ENCODE measurements at places on chromosomes 2 and 18.

DNA sequence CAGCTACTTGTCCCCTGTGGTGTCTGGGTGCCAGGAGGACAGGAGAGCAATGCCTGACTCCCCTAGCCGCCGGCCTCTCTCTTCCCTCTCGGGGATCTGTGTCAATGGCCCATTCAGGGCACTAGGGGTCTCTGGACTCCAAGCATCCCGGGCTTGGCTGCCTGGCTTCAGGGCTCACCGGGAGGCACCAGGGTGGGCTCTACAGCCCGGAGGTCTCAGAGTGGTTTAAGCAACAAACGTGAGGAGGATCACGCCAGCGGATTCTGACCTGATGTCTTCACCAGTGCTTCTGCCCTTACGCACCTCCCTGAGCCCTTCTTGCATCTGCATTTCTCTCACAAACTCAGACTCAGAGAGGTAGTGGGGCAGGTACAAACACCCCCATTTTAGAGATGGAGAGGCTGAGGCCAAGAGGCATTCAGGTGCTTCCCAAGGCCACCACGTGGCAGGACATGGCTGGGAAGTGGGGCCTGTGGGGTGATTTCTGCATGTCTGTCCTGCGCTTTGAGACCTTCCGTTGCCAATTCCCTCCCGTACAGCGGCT is 243.0 kb downstream of the CELF4 start:
- no peak for DNase-seq

- DNase-seq, result no peak
Measured at GRCh38 chr18:513826-514530, 13.5 kb upstream of the COLEC12 start.

GRCh38 chr2:17544256-17544655 is 3.8 kb downstream of the VSNL1 start:
- no peak for DNase-seq

GRCh38 chr2:176813621-176814049 is 399.0 kb upstream of the HNRNPA3 start:
- no peak for DNase-seq

DNA sequence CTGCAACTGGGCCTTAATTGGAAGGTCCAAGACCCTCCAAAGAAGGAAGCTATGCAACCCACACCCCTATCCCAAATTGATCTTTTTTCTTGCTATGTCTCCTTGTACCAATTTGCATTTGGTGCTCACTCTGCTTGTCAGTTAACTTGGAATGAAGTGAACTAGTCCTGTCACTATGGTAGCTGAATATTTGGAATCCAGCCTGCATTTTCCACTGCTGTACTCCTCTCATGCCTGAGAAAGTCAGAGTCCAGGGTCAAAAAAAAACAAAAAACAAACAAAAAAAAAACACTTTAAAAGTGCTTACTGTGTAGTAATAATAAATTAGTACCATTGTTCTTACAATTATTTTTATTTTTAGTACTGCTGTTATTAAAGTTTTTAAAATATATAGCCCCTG is 462.8 kb upstream of the SLC8A1 start:
- DNase-seq, result no peak

Data from NCI-H774 (cell line).